SHP77 (cell line): ENCODE measurements at places on chromosomes 7 and 10.
A peak's percentile ranks its signal among the peaks of the same experiment; 100 is the strongest.

DNA sequence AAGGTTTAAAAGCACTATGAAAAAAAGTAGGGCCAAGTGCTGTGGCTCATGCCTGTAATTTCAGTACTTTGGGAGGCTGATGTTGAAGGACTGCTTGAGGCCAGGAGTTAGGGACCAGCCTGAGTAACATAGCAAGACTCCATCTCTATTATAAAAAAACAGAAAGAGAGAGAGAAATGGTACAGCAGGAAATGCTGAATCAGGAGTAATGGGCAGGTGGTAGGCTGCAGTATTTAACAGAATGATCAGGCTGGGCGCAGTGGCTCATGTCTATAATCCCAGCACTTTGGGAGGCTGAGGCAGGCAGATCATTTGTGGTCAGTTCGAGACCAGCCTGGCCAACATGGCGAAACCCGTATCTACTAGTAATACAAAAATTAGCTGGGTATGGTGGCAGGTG lies 49.6 kb downstream of the SCD start:
- no peak for DNase-seq

GRCh38 chr10:44384601-44385025 lies 284 bp downstream of the CXCL12 start:
- no peak for DNase-seq

GRCh38 chr10:104273899-104274575 lies 5.1 kb downstream of the GSTO2 start:
- DNase-seq, result no peak

DNA sequence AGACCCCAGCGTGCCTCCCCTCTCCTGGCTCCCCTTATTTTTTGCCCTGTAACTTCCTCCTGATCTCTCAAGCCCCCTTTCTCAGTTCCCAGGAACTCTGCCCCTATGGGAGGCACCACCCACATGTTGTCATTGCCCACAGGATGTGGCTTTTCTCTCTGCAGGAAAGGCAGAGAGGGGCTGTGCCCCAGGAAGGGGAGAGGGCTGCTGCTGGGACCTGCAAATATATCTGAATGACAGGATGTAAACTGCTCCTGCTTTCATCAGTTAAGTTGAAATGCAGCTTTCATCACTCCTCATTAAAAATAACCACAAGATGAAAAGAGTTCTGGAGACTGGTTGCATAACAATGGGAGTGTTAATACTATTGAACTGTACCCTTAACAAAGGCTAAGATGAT lies 103.3 kb downstream of the CLEC2L start:
- no peak for DNase-seq

DNA sequence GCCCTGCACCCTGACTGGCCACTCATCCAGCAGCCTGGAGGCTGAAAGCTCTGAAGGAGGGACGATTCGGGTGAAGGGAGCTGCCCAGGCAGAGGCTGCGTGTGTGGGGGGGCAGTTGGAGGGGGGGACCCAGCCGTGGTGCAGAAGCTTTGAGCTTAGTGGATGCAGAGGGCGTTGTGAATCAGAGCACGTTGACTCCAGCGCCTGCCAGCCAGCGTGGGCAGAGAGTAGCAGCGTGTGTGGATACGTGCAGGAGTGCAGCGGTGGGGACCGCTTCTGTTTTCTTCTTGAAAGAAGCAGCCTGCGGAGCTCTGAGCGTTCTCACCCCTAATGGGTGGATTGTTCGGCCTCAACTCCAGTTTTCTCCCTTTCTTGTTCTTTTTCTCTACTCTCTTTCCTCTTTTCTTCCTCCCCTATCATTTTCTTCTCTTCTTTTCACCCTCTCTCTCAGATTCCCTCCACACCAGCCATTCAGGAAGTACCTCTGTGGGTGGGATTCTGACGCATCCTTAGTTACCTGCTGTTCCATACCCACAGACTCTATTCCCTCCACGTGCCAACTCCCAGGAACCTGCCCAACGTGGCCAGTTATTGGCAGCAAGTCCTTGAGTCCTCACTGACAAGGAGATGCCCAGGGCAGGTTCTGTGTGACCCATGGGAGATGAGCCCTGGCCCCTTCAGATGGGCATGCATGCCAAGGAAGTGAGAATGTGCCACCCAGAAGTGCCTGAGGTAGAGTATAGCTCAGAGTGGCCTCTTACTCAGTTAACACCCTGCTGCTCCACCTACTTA lies 47.4 kb downstream of the SORCS3 start:
- no peak for DNase-seq

GRCh38 chr7:55345292-55345691 lies 19.8 kb upstream of the LANCL2 start:
- no peak for DNase-seq

- DNase-seq, result no peak
Measured at GRCh38 chr10:110544958-110545537, 22.4 kb upstream of the SMC3 start.

DNA sequence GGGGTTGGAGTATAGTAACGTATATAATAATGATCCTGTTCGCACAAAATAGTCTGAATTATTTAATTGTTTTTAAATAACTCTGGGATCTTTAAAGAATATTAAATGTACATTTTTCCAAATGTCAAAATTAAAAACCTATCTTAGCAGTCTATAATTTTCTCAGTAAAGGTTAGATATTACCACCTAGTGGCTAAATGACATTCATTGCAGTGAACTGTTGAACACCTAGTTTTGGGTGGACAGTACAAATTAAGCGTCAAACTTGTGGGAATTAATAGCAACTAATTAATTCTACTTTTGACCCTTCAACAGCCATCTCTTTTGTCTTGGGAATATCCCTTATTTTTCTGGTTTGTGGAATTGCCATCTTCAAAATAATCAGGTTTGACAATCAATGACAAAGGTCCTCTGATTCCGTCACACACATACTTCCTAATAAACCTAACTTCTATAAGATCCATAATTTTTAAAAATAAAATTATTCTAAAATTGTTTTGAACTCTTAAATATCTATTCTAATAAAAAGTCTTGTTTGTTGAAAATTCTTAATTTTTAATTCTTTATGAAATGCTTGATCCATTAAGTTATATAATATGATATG lies 165.7 kb downstream of the SEMA3D start:
- DNase-seq, result no peak

DNA sequence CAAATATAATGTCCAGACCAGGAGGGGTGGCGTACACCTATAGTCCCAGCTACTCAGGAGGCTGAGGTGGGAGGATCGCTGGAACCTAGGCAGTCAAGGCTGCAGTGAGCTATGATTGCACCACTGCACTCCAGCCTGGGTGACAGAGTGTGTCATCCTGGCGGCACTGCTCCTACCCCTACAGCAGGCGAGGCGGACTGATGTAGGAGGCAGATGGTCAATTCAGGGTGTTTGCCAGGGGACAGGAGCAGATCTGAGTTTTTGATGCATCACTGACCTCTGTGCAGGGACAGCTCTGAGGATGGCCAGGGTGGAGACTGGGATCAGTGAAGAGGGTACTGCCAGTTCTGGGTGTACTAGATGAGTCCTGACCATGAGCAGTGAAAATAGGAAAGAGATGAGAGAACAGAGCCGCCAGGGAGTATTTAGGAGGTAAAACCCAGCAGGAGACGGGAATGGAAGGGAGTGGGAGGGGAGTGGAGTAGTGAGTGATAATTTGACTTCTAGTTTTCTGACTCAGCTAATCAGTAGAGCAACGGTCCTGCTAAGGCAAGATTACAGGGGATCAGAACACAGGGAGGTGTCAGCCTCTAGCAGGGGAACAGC lies 75.3 kb downstream of the HIP1 start:
- no peak for DNase-seq

DNA sequence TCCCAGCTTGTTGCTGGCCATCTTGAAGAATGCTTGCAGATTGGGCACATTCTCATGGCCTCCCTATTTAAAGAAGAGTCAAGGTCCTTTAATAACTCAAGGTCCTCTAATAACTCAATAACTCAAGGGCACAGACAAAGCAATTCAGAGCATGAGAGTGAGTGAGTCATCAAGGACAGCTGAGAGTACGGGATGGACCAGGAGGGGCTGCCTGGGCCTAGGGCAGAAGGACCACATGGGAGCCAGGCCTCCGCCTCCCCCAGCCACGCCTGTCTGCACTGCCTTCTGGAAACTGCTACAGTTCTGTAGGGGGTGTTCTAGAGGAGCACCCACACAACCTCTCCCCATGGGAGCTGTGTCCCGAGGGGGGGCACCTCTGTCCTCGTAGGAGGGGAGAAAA lies 48.9 kb downstream of the ZNF503 start:
- DNase-seq, result no peak

DNA sequence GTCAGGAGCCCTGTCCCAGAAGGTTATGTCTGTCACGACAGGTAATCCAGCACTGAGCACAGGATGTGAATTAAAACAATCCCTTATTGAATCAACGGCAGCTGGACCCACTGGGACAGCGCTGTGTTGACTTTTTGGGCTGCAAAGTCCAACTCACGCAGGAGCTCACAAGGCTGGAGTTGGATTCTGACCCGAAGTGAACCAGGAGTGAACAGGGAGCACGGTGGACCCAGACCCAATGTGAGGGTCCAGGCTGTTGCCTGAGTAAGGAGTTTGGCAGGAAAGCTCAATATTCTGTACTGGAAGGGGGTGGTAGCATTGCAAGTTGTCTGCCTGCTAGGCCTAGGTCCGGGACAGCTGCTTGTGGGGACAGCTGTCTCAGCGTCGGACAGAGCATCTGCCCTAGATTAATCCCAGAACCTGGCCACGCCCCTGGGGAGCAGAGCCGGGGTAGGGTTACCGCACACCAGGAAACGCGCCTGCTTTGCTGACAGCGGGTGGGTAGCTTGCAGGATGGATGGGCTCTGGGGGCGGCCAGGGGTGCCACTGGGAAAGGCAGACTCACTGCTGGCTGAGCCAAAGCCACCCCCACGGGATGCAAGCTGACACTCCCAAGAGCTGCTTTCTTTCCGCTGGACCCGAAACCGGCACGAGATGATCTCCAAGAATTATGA lies 24.0 kb downstream of the COL26A1 start:
- peak; percentile 84 for DNase-seq

DNA sequence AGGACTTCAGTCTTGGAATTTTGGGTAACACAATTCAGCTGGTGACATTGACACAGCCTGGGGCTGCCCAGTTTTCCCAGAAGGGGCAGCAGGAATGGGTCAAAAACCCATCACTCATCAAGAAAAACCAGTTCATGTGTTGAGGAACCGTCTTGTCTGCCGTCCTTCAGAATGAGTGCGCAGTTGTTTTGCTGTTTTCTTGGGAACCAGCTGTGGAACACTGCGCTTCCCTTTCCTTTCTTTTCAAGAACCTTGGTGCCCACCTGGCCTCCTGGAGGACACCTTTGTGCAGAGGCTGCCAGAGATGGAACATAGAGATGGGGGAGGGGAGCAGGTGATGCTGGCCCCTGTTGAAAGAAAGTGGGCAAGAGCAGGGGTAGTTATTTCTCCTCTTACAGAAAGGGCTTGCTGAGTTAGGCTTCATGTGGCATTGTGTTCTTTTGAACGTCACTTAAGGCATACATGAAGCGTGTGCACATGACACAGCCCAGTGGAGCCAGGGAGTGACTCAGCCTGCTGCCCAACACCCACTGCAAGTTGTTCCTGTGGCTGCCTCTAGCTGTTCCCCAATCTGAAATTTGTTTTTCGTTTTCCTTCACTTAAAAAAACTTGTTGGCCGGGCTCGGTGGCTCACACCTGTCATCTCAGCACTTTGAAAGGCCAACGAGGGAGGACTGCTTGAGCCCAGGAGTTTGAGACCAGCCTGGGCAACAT lies 87.4 kb upstream of the TNS3 start:
- peak; percentile 58 for DNase-seq

DNA sequence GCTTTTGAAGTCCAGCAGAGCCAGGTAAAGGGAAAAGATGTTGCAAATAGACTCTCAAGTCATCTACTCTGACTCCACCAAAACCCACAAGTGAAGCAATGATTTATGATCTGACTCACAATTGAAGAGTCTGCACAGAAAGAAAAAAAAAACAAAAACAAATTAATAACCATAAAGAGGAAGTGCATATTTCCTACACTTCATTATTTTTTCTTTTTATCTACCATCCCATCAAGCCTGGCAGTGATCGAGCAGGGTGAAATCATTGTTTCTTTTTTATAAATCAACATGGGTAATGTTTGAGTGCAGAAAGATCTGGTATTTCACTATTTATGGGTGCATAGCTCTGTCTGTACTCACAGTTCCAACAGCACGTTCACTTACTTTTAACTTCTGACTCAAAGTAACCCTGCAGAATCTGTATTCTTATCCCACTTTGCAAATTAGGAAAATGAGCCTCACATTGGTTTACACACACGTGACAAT lies 829.0 kb downstream of the TNS3 start:
- no peak for DNase-seq

- no peak for DNase-seq
Measured at GRCh38 chr7:90951986-90952954, 312.0 kb upstream of the FZD1 start.

DNA sequence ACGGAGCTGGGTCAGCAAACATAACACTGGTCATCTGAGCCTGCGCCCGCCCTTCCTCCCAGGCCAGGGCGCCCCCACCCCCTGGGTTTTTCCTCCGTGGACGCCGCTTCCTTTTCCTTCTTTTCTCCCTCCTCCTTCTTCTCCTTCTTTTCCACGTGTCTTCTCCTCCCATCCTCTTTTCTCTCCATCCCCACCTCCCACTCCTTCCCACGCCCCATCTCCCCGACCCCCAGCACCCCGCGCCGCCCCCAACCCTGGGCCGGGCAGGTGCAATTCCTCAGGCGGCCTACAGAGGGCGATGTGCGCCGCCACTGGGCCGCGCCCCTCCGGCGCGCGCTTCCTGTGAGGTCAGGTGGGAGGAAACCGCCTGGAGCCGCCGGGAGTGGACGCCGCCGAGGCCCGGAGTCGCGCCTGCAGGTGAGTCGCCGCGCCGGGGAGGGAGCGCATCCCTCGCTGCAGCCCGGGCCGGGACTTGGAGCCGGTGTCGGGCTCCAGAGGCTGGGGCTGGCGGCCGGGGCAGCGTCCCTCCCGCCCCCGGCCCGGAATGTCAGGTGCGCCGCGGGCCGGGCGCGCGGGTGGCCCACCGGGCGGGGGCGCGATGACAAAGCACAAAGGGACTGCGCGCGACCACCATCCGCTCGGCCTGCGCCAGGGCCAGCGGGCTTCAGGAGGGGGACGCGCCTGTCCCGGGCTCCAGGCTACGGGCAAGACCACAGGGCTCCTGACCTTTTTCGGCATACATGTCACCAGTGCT lies at the start of gene FAM241B:
Gene FAM241B, plus strand, starts transcription at position 351 of the 754 bp plus-strand sequence. CDS start 1,497 bp downstream, outside the sequence.
- peak; percentile 12 for DNase-seq

GRCh38 chr7:5634107-5634950 lies 147.1 kb downstream of the RNF216 start:
- DNase-seq, result no peak

GRCh38 chr7:151101621-151102396 lies 15.5 kb downstream of the AGAP3 start:
- no peak for DNase-seq

- DNase-seq, result peak; percentile 30
Measured at GRCh38 chr7:50477640-50478039, 27.5 kb upstream of the FIGNL1 start.

- no peak for DNase-seq
Measured at GRCh38 chr10:116158036-116158435, 115.0 kb downstream of the GFRA1 start.
